Endodermal cell (in vitro differentiated cells): ENCODE measurements at places on chromosomes 5 and 9.

- DNase-seq, result no peak
Measured at GRCh38 chr5:801472-801871, 16.9 kb upstream of the ZDHHC11B start.

GRCh38 chr5:151896031-151896691 is 28.5 kb downstream of the GLRA1 start:
- DNase-seq, result peak; percentile 86

DNA sequence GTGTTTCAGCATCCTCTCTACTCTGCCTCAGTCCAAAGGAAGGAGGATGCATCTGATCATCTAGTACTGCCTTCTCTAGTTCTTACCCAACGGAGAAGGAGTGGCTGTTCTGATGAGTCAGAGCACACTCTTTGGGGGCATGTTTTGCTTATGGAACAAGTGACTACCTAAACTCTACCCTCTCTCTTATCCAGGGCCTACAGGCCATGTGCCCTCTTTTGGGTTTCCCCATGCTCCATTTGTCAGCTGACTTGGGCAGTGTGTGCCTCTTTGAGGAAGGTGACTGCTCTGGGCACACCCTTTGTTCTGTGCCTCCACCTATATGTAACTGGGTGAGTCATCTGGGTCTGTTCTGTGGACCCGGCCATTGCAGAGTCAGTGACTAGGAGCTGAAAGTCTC is 89.6 kb upstream of the BNC2 start:
- DNase-seq, result no peak

GRCh38 chr5:140553657-140554056 is 3.6 kb downstream of the SRA1 start:
- no peak for DNase-seq

DNA sequence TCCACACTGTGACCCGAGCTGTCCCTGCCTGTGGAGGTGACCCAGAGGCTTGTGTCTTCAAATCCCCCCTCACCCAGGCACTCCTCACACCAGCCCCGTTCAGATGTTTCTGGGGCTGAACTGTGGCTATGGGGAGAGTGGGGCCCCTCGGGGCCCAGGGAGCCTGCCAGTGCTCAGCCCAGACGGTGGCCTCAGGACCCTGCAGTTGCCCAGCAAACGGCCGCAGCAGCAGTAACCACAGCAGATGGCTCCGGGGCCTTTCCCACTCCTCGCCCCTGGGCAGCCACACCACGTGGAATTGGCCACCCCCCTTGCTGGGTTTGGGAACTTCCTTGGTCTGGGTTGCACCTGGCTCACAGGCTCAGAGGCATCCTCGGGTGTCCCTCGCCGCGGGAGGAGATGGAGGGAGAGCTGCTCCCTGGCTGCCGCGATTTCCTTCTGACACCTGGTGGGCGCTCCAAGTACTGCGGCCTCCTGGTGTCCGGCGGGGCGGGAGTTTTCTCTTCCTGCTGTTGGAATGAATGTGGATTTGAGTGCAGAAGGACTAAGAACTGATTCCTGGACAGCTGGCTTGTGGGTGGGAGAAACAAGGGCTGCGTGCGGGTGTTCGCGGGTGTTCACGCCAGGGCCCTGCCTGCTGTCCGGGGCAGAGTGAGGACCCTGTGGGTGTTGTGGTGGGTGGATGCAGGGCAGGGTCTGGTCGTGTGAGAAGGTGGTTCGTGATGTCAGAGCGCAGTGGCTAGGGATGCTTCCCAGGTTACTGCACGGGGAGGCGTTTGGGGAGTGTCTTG is 97.5 kb downstream of the COL5A1 start:
- DNase-seq, result peak; percentile 92

- DNase-seq, result no peak
Measured at GRCh38 chr5:179346401-179346800, 1.1 kb upstream of the ADAMTS2 start.

DNA sequence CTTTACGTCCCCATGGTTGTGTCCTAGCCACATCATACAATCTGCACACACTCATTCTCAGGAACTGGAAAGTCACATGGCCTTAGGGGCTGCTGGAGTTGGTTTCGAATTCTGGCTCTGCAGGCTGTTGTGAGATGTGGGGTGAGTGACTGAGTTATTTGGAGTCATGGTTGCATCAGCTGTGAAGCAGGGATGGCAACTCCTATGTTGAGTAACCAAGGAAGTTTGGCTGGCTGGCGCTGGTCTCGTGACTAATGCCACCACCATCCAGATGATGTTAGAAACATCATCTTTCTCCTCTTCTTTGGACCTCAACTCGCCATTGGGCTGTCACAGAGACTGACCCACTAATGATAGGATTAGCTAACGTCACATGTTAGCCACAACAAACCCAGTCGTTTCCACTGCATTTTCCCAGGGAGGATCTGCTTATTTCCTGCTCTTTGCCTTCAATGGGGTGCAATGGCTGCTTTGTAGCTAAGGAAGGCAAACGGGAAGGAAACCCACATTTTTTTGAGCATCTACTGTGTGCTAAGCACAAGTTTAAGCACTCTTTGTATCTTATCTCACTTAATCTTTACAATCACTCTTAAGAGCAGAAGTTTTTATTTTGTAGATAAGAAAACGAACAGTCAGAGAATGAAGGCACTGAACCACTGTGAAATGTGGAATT is 78.1 kb upstream of the UBTD2 start:
- DNase-seq, result no peak

- no peak for DNase-seq
Measured at GRCh38 chr5:109273594-109273993, 136.2 kb downstream of the PJA2 start.

DNA sequence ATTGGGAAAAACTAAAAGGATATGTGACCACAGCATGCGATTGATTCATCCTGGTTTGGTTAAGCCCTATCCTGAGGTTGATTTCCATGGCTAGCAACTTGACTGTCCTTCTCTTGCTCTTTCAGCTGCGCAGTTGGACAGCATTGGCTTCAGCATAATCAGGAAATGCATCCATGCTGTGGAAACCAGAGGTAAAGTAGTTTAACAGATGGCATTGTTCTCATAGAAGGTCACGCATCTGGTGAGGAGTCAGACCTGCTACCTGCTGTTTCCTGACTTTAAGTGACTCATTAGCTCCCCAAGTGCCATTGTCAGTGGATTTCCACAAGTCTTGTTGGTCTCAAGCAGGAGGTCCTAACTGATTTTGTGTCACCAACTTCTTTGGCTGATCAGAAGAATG is 266.9 kb downstream of the ARHGAP26 start:
- DNase-seq, result peak; percentile 88

GRCh38 chr5:61496446-61496845 is 164.4 kb downstream of the ZSWIM6 start:
- DNase-seq, result no peak

DNA sequence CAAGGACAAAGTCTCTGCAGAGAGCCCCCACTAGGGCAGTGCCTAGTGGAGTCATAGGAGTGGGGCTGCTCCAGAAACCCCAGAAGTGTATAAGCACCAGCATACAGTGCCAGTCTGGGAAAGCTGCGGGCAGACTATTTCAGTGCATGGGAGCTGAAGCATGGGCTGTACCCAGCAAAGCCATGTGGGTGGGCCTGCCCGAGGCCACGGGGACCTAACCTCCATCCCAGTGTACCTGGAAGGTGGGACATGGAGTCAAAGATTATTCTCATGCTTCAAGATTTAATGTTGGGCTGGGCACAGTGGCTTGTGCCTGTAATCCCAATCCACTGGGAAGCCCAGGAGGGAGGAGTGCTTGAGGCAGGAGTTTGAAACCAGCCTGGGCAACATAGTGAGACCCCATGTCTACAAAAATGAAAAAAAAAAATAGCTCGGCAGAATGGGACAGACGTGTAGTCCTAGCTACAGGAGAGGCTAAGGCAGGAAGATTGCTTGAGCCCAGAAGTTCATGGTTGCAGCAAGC is 36.7 kb downstream of the PTPDC1 start:
- no peak for DNase-seq

DNA sequence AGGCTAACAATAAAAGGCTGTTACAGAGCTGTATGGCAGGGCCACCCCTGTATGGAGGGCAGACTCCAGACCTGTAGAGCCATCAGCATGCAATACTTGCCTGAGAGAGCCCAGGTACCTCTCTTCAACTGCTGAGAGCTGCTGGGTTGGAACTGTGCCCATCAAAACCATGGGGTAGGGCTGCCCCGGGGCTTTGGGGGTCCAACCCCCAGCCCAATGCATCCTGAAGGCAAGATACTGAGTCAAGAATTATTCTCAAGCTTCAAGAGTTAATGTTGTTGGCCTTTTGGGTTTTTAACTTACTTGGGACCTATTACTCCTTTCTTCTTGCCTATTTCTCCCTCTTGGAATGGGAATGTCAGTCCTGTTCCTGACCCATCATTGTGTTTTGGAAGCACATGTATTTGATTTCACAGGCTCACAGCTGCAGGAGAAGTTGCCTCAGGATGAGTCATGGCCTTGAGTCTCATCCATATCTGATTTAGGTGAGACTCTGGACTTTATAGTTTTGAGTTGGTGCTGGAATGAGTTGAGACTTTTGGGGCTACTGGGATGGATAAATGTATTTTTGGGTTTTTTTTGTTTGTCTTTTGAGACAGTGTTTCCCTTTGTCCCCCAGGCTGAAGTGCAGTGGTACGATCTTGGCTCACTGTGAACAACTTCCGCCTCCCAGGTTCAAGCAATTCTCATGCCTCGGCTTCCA is 21.0 kb upstream of the CDK7 start:
- DNase-seq, result no peak

DNA sequence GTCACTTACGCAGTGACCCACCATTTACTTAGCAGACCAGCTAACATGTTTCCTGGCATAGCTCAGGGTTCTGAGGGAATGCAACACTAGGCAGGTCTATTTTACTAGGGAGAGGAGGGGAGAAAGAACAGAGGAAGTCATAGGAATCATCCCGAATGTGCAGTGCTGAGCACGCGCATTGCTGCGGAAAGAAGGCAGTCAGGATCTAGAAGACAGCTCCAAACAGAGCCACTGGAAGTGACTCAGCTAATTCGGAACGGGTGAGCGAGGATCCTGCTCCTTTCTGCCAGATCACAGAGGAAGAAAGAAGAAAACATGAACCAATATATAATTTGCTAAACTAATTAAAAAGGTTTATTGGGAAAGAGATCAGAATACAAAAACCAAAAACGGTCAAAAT is 339.8 kb downstream of the EFNA5 start:
- DNase-seq, result no peak

DNA sequence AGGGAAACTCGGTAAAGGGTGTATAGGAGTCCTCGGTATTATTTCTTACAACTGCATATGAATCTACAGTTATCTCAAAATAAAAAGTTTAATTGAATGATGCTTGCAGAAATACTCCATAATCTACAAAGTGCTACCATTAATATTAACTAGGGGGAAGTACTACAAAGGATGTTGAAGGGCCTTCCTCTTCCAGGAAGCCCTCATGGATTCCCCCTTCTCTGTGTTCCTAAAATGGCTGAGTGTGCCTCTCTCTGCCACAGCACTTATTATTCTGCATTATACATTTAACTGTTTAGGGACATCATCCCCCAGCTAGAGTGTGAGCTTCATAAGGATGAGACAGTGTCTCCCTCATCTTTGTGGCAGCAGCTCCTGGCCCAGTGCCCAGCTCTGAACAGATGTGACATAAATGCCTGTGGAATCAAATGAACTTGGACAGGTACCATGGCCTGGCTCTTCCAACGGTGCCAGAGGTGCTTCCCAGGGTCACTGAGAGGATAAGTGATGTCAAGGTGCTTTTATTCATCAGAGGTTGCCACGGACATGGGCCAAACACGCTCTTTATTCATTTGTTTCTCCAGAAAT is 99.5 kb downstream of the PAX5 start:
- DNase-seq, result no peak

- no peak for DNase-seq
Measured at GRCh38 chr9:35618854-35619799, 914 bp upstream of the CD72 start.

DNA sequence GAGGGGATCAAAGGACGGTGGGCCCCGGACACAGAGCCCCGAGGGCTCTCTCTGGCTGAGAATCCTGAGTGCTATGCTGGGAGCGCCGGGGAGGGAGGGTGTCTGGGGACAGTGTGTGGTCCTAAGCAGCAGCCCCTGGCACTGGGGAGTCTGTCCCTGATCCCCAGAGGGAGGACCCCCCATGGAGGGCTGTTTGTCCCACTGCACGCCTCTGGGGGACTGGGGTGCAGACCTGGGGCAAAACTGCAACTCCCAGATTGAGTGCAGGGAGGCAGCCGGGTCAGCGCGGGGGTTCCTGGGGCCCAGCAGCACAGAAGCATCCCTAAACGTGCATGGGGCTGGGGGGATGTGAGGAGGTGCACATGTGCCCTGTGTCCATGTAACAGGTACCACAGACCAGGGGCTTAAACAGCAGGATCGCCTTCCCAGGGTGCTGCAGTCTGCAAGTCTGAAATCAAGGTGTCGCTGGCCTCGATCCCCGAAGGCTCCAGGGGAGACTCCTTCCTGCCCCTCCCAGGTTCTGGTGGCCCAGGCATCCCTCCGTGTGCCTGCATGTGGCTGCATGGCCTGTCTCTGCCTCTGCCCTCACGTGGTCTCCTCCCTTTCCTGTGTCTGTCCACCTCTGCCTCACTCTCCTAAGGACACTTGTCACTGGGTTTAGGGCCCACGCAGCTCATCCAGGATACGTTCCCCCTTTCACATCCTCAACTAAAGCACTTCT is 35.9 kb upstream of the IRX4 start:
- DNase-seq, result no peak

- no peak for DNase-seq
Measured at GRCh38 chr9:114572199-114572598, 15.4 kb upstream of the ATP6V1G1 start.

GRCh38 chr9:21525174-21525573 is 43.1 kb upstream of the IFNE start:
- DNase-seq, result no peak

- no peak for DNase-seq
Measured at GRCh38 chr5:163917747-163918146, 412.3 kb downstream of the MAT2B start.

- DNase-seq, result no peak
Measured at GRCh38 chr5:889075-889710, 3.4 kb downstream of the BRD9 start.

GRCh38 chr5:14240359-14240758 is 97.2 kb downstream of the TRIO start:
- DNase-seq, result no peak

DNA sequence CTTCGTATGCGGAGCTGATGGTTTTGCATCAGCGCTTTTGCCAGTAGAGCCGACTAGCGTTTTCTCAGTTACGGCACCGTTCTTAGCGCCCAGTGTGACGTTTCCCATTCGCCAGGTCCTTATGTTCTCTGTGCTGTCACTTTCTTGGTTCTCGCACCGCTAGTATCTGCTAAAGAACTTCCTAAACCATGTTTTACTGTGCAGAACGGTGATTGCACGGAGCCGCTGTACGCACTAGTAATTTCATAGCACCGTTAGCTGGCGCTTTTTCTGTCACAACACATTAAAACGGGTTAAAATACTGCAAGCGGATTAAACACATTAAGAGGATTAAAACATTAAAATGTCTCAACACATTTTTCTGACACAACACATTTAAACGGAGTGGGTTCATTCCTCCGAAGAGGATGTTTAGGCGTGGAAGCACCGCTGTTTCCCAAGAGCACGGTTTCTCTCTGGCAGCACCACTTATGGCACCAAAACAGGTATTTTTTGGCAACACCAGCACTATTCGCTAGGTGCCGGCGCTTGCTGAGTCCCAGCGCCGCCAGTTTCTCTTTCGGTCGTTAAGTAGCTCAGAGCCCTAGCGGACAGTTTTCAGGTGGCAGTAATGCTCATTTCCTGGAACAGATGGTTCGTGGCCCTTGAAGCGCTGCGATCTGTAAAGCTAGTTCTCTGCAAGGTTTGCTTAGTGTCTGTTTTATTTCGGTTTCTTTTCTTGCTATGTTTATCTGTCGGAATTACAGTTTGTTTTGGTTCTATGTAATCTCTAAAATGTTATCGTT is 20.3 kb downstream of the ANXA2R start:
- peak; percentile 90 for DNase-seq

- DNase-seq, result no peak
Measured at GRCh38 chr5:134149571-134150303, 27.0 kb downstream of the SKP1 start.

GRCh38 chr9:114387680-114388356 is at the start of gene AKNA:
TSS of gene AKNA (minus strand) at chr9:114387982. CDS start at chr9:114381333, 6,649 bp downstream.
- peak; percentile 93 for DNase-seq
